ENCODE measurements at places on chromosomes 12 and 14.

GRCh38 chr12:123801573-123802178 lies 39.6 kb downstream of the DNAH10 start:
- DNase-seq: peak; percentile 26

DNA sequence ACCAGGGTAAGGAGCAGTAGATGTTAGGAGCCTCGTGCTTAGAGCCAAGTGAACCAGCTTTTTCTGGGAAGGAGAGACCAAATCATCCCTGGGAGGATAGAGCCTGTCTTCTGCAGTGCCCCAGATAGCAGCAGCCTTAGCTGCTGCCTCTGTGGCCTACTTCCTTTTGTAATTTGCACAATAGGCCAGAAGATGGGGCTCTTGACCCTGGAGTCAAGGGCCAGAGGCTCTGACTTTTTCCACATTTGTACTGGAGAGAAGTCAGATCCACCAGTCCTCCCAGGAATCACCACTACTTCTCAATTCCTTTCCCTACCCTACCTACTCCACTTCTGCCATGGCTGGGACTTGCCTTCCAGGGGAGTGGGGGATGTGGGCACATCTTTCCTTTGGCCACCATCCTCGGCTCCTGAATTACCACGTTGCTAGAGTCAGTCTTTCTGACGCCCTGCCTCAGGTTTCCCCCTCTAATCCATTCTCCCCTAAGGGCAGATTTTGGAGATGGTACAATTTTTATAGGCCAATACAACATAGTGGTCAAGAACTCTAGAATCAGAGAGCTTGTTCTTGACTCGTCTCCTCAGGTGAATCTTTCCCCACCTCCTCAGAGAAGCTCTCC lies 3.3 kb upstream of the SLC4A8 start:
- DNase-seq: peak; percentile 65

- peak; percentile 82 for DNase-seq
Observed at GRCh38 chr12:121784460-121784859, 9.0 kb downstream of the RHOF start.

- DNase-seq: peak; percentile 99
Observed at GRCh38 chr12:27542628-27543027, 18.6 kb downstream of the PPFIBP1 start.

- DNase-seq: no peak
Observed at GRCh38 chr12:109654357-109654756, 59.3 kb upstream of the FAM222A start.

DNA sequence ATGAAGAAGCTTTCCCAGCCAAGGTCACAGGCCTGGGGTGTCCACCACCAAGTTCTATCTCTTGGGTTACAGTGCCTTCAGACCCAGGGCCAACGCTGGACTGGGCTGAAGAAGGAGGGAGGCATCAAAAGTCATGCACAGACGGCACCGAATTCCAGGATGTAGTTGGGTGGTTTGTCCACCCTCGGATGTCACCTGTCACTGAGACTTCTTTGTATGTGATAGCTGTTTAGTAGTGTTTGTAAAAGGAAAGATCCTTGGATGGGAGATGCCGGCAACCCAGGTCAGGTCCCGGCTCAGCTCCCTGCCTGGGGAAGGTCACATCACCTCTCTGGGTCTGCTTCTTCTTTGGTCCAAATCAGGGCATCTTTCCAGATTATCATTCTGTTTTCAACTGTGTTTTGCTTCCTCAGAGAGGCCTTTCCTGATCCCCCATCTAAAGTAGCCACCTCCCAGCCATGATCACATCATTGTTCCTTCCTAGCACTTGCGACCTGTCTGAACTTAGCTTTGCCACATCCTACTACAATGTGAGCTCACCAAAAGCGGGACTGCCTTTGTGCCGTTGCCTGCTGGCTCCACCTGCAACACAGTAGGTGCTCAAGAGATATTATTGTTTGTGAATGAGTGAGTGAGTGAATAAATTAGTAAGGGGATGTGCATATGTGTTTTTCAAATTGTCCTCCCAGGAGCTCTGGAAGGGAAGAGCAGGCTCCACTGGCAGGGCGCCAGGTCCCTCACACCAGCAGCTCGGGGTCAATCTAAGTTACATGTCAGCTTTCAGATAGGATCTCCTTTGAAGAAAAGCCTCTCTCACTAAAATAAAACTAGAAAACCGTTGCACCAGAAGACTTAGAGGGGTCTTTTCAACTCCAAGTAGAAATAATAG lies 2.1 kb downstream of the TSPAN11 start:
- no peak for DNase-seq

GRCh38 chr12:14261861-14262260 lies 103.6 kb upstream of the ATF7IP start:
- no peak for DNase-seq

DNA sequence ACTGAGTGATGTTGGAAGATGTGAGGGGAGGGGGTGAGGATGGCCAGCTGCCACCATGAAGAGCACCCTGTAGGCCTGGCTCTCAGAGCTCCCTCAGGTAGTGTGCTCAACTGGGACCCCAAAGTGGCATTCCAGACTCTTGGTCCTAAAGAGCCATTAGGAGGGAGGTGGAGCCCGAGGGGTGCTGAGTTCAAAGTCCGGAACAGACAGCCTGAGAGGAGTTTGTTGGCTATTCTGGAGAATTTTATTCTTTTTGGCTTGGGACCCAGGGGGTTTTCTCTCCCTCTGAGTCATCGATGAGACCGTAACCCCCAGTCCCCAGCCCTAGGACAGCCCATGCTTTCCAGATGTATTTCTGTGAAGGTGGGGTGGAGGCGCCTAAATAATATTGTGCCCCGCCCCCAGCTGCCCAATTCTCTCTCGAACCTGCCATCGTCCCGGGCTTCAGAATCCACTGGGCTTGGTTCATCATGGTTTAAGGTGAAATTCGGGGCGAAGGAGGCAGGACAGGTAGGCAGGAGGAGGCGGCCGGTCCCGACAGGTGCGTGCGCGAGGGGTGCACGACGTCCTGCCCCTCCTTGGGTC lies 690 bp upstream of the RBP5 start:
- no peak for DNase-seq

DNA sequence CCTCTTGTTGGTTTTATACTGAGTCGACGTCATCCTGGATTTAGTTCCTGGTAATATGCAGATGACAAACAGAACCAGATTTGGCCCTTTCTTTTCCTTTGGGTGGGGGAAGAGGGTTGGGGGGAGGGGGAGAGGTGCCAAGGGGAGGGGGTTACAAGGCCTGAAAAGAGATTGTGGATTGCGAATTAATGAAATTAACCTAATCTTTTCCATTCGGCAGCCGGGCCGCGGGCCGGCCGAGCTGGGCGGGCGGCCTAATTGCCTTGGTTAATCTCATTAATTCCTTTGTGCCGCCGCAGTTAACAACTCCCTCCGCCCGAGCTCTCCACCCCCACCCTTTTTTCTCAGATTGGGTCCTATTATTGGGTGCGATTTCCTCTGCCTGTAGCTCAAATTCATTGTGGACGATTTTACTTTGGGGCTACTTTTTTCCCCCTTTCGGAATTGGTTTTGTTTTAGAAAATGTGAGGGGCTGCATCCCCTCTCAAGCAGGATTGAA lies 387 bp upstream of the GSC start:
- no peak for DNase-seq

DNA sequence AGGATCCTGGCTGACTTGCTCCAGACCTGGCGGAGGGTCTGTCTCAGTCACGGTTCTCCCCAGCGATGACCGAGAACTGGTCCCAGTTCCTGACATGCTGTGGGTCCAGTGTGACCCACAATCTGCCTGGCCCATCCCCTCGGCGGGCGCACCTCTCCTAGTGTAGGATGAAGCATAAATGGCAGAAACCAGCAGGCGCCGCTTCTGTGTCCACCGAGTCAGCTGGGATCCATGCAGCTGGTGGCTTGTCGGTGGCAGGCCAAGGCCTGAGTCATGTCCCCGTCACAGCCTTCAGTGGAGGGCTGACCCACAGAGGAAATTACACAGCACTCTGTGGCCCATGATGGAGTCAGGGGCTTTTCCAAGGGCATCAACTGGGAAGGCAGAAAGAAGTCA lies 38.5 kb downstream of the NFKBIA start:
- no peak for DNase-seq

GRCh38 chr14:39665075-39665475 lies 232.8 kb upstream of the FBXO33 start:
- no peak for DNase-seq

Measured in iris pigment epithelial cell (primary cell).